ENCODE measurements at places on chromosomes 6 and 20.

GRCh38 chr20:43922614-43923013 is 8.0 kb downstream of the TOX2 start:
- DNase-seq, result no peak

GRCh38 chr6:37794825-37795224 is 24.7 kb upstream of the ZFAND3 start:
- no peak for DNase-seq

GRCh38 chr20:62758226-62758912 is 37.9 kb upstream of the MRGBP start:
- DNase-seq, result no peak

GRCh38 chr6:15713325-15713724 is 50.5 kb upstream of the DTNBP1 start:
- DNase-seq, result no peak

GRCh38 chr20:50067461-50067860 is 45.5 kb downstream of the UBE2V1 start:
- DNase-seq, result no peak

DNA sequence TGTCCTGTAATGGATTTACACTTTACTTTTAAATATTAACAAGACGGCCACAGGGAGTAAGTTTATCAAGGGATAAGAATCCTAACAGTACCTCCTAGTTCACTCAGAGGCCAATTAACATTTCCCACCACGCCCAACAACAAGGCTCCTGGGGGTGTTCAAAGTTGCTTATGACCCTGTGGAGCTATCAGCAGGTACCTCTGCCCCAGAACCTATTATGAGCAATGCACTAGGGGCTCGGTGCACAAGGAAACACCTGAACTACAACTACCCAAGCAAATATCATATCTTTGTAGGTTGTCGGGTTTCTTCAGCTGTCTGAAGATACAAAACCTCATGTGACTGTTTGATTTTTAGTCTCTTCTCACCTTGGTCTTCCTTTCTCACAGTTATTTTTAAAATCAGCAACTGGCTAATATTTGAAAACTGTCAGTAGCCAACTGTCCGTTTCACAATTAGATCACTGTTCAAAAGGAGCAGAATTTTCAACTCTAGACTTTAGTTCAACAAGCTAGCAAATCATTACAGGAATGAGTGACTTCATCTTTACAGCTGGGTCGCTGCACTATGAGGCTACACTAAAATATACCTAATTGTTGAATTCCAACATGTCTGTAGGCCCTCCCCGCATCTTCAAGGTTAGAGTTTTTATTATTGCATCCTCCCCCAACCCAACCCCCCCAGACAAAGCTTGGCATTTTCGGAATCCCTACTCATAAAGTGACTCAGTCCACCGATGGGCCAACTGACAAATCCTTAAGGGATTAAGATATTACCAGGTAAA is 38.1 kb downstream of the B4GALT5 start:
- no peak for DNase-seq
